ENCODE measurements at places on chromosomes 11 and 22.

GRCh38 chr11:93370260-93370659 lies 39.7 kb downstream of the DEUP1 start:
- DNase-seq, result no peak

GRCh38 chr11:19455731-19456130 lies 215.0 kb upstream of the E2F8 start:
- no peak for DNase-seq

DNA sequence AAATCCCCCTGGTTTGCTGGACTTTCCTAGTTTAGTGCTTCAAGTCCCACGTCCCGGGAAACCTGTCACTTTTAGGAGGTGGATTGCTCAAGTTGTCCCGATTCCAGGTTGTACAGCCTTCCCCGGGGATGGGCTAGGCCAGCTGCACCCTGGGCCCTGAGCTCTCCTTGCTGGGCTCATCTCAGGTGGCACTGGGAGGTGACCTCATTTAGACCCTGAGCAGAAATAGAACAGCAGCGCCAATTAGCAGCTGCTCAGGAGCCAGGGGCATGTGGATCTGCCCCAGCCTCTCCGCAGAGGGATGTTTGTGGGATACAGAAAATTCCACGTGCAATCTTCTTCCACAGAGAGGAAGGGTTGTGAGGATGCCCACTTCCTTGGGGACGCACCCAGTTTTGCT lies 9.6 kb upstream of the CERK start:
- DNase-seq, result no peak

DNA sequence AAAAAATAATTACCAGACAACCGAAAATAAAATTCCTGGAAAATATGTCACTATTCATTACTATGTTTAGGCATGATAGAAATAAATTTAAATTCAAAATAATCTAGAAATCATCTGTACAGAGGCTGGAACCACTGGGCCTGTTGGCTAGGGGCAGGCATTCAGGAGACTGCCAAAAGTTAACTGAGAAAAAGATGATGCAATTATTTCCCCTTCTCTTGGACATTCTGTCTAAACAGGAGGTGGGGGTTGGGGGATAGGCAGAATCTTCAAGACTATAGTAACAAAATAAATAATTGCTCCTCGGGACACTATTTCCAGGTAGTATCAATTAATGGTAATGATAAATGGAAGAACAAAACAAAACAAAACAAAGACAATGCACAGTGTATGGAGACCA lies 14.1 kb downstream of the BTBD10 start:
- DNase-seq, result no peak

DNA sequence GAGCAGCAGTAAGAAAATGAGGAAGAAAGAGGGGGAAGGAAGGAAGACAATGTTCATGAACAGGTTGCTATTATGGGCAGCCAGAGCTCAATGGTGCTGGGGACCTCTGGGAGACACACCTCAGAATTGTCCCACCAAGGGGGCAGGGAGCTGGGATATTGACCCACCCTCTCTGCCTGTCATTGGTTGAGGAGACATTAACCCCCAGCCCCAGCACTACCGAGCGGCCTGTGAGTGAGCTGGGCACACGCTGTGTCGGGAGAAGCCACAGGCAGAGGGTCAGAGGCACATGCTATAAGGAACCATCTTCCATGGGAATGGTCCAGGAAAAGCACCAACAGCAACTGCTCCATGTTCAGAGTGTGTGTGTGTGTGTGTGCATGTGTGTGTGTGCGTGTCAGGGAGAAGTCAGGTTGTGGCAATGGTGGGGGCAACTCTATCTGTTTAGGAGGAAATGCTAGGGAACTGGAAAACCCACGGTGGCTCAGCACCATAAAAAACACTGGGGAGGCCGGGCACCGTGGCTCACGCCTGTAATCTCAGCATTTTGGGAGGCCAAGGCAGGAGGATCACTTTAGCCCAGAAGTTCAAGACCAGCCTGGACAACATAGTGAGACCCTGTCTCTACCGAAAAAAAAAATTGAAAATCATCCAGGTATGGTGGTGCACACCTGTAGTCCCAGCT lies 49.2 kb downstream of the CD6 start:
- DNase-seq, result no peak

- no peak for DNase-seq
These were observed 64.9 kb upstream of the BIRC3 start for GRCh38 chr11:102252339-102252891.

GRCh38 chr11:819943-820649 lies 1.4 kb downstream of the PNPLA2 start:
- DNase-seq, result peak; percentile 96

DNA sequence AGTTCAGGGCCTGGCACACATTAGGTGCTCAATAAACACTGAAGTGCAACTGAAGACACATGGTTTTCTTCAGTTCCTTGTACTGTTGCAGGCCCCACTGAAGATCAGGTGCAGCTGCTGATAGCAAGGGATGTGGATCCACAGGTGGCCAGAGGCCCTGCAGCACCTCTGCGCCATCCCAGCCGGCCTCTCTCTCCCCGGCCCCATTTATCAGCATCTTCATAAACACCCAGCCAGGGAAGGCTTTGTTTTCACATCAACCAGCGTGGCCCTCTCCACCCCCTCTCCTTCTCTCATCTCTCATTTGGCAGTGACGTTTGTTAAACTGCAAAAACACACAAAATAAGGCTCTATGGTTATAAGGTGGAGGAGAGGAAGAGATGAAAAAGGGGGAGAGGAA lies 528.8 kb downstream of the BUD13 start:
- no peak for DNase-seq

Data from activated CD4-positive, alpha-beta T cell treated with anti-CD3 and anti-CD28 coated beads, Interleukin-2, amount 50 U/mL, for 1 hour (primary cell).